ENCODE measurements at places on chromosomes 1 and 21. TPM values are rescaled to one million over a fixed set of nuclear protein-coding genes. Genes with fewer than 3 reads are reported as not detected.

- no peak for DNase-seq
Measured at GRCh38 chr1:240737766-240738265, 125.9 kb upstream of the GREM2 start.

GRCh38 chr1:53071167-53071865, 9.3 kb downstream of the PODN start:
- no peak for DNase-seq

DNA sequence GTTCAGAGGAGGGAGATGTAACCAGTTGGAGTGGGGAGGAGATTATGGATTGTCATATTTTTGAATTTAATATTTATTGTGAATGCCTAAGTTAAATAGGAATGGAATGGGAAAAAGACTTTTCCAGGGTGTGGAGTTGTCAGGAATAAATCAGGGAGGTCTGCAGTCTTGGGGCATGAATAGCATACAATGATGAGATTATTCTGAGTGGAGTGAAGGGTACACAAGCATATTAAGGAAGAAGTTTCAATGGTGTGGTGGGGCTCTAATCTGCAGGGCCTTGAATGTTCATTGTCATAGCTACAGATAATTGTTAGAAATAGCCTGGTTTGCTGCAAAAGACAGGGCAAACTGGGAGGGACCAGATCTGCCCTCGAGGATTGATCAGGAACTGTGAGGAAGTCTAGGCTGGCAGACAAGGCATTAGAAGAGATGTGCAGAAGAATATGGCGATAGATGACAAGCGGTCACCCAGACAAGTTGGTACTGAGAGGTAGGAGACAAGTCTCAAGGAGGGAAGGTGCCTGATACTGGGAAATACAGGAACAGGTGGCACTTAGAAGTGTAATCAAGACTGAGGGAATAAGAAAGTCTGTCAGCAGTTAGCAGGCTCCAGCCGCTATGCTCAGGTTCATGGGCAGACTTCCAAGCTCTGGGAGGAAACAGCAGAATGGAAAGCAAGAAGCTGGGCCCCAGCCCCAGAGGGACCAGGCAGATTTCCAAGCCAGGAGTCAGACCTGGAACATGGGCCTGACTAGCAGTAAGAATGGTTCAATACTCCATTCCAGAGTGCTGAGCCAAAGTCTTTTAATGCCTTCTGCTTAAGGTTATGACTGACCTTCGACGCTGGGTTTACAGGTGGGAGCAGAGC, 20.9 kb upstream of the RGL1 start:
- DNase-seq, result no peak

DNA sequence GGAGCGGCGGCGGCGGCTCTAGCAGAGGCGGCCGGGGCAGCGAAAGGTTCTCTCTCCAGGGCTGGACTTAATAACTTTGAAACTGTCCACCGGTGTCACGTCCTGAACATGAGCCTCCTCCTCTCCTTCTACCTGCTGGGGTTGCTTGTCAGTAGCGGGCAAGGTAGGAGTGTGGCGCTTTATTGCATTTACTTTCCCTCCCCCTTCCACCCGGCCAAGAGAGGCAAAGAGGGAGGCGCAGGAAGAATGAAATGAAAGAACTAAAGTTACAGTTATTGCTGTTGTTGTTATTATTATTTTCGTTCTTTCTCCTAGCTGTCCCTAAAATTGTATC, 214 bp downstream of the NCAM2 start:
- DNase-seq, result no peak

- no peak for DNase-seq
Measured at GRCh38 chr21:17359781-17360180, 153.1 kb upstream of the CXADR start.

GRCh38 chr1:157101149-157101548, 1.5 kb upstream of the ETV3L start:
- DNase-seq, result no peak

DNA sequence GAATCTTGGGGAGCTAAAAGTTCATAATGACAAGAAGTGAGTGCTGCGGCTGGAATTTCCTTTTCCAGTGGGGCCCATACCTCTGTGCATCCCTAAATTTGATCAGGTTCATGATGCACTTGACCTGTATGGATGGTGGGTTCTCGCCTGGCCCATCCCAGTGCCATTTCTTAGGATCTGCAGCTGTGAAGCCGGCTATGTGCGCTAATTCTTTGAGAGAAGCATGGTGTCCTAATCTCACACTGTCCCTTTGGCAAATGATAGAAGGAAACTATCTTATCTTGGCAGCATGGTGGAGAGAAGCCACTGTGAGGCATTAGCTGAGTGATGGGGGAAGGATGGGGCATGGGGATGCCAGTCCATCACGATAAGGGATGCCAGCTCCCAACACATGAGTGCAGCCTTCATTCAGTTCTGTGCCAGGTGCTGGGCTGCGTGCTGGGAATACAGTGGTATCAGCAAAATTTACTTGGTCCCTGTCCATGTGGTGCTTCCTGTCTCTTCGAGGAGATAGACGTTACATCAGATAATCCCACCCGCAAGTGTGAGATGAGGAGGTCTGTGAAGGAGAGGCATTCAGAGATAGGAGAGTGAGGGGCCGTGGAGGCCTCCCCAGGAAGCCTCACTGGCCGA, 30.5 kb downstream of the STUM start:
- DNase-seq, result no peak

DNA sequence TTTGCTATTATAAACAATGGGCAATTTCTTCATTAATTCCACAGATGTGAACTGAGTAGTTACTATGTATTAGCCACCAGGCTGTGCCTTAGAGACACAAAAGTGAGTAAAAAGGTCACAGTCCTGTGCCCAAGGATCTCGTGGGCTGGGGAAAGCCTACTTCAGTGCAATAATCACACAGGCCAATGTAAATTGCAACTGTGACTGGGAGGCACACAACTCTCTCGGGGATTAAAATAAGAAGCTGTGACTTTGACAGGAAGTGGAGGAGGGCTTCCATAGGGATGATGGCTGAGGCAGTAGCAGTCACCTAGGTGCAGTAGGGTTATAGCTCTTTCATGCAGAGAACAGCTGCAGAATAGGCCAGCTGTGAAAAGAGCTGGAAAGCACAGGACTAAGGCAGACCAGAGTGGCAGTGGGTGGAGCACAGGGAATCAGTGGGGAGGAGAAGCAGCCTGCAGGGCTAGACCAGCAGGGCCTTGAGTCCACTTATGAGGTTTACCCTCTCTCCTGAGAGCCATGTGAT, 121.9 kb downstream of the MAB21L3 start:
- DNase-seq, result no peak

GRCh38 chr1:46543761-46544560, 7.5 kb downstream of the KNCN start:
- DNase-seq, result no peak

- DNase-seq, result peak; percentile 87
Measured at GRCh38 chr1:245585252-245585959, 430.6 kb downstream of the KIF26B start.

- DNase-seq, result no peak
Measured at GRCh38 chr1:67280696-67281095, 27.0 kb upstream of the IL12RB2 start.

GRCh38 chr1:114152508-114153260, 985 bp downstream of the SYT6 start:
- no peak for DNase-seq

GRCh38 chr1:111735858-111736544, 3.2 kb downstream of the INKA2 start:
- DNase-seq, result no peak

- no peak for DNase-seq
Measured at GRCh38 chr1:7886405-7886745, 33.5 kb upstream of the UTS2 start.

The TMEM51 gene
- 82.3 TPM for total RNA-seq

The TNFAIP8L2 gene
- total RNA-seq, result not detected

The PTGFR gene
- 0.21 TPM for total RNA-seq

The UBE2J2 gene
- total RNA-seq, result 78.0 TPM

The KIAA0040 gene
- 9.7 TPM for total RNA-seq

The RAP1A gene
- total RNA-seq, result 42.8 TPM

All from kidney epithelial cell (primary cell).